ENCODE measurements at places on chromosomes 2 and 18.

DNA sequence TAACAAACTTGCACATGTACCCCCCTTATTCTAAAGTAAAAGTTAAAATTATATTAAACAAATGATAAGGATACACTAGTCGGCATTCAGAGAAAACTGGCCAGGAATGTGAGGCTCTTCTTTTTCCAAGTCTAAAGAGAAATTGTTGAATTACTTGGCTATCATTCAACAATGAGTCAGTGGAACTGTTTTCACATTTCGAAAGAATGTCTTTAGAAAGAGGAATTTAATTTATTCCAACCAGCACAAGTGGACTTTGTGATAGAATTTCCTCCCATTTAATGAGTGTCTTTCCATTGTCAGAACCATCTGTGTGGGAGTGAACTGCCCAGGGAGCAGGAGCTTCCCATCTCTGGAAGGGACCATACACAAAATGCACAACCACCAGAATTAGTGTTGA is 792.2 kb downstream of the EPHA4 start:
- no peak for DNase-seq

DNA sequence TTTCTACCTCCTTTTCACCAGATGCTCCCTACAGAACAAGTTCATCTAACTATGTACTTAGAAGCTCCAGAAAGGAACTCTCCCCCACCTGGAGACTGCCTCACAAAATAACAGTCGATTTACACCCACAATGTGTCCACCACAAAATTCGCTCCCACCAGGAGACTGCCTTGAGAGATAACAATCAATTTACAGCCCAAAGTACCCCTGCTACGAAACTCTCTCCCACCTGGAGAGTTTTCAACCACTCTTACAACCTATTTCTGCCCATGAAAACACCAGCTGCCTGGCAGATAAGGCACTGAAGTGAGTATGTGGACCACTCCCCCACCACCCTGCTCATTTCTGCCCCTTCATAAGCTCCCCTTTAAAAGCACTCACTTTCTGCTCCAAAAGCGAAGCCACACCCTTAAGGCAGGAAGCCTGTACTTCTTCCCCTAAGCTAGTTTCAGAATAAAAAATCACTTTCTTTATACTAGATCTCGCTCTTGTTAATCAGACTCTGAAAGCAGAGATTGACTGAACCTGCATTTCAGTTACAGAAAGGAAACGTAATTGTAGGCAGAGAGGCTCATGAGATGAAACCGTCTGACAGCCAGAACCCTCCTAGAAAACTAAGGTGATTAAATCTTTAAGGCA is 94.4 kb upstream of the RBBP8 start:
- no peak for DNase-seq

- no peak for DNase-seq
Measured at GRCh38 chr2:231715988-231716616, 7.8 kb downstream of the PTMA start.

- DNase-seq: no peak
Measured at GRCh38 chr18:68431111-68431921, 283.6 kb downstream of the TMX3 start.

DNA sequence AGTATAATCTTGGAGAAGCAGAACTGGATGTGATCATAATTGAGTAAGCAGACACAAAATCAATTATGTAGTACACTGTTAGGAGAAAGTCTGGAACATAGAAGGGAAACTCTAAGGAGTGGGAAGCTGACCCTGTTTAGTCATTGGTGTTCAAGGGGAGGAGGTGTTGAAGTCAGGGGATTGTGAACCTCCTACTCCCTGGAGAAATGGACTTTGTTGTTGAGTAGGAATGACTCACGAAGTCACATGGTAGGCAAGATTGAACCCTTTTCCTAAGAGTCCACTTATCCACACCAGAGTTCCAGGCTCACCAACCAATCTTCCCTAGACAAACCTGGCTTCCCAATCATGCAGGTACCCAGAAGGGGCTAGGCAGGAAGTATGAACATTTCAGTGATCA is 81.0 kb upstream of the BCL11A start:
- no peak for DNase-seq
